ENCODE measurements at places on chromosomes 4 and X. TPM values are rescaled to one million over a fixed set of nuclear protein-coding genes. Genes with fewer than 3 reads are reported as not detected.

- DNase-seq, result no peak
These were observed 3.1 kb downstream of the POLR2B start for GRCh38 chr4:56981795-56982201.

DNA sequence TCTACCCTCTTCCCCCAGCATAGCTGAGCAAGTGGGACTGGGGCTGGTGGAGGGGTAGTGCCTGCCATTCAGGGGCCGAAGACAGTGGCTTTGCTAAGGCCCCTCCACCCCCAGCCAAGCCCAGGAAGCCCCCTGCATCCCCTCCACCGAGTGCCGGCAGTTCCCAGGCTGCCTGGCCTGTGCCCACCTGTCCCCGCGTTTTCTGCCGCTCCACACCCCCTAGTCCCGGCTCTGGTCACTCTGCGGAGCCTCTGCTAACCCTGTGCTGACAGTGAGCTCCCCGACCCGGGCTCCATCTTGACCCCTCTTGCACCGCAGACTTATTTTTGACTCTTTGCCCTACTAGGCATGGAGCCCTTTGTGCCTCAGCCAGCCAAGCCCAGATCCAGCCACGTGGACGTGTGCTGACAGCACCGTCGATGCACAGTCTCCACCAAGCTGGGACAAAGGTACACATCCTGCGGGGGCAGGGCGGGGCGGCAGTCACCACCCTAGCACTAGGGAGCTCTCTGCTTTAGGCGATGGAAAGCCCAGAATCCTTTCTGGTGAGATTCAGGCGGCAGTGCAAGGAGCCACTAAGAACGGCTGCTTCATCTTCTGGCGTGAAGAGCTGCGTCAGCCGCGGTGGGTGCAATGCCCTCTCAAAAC, 96.6 kb downstream of the PHKA2 start:
- DNase-seq, result peak; percentile 27

DNA sequence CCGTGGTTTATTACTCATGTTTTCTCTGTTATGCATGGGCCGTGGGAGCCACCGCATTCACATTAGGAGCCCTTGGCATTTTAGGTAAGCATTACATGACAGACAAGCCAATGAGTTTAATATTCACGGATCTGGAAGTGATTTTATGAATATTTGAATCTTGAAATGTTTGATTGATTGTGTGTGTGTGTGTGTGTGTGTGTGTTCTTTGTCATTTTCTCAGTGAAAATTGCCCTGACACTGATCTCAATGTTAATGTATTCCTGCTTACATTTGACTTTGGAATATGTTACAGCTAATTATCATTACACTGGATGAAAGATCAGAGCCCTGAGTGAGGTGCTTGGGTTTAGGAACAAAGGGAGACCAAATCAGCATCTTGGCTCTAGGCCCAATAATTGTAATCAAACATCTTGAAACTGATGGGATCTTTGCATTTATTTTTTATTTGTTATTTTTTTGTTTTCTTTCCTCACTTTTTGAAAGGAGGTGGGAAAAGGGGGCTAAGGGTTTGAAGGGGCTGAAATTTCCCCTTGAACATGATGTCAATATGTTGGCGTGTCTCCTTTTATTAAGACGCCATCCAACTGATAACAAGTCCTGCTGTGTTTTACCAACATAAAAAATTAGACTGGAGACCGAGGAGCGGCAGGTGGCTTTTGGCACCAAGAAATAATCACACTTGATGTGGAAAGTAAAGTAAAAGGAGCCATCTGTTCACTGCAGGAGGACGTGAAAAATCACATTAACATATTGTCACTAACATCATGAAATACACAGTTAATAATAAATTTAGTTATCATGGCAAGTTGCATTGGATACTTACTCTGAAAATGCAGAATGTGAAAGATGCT, 5.2 kb upstream of the GK2 start:
- DNase-seq, result no peak

GRCh38 chr4:36152735-36153134, 91.6 kb downstream of the ARAP2 start:
- no peak for DNase-seq

GRCh38 chr4:158250321-158250720, 40.0 kb downstream of the TMEM144 start:
- DNase-seq, result no peak

- no peak for DNase-seq
These were observed 171.8 kb downstream of the TLL1 start for GRCh38 chr4:166044871-166045270.

DNA sequence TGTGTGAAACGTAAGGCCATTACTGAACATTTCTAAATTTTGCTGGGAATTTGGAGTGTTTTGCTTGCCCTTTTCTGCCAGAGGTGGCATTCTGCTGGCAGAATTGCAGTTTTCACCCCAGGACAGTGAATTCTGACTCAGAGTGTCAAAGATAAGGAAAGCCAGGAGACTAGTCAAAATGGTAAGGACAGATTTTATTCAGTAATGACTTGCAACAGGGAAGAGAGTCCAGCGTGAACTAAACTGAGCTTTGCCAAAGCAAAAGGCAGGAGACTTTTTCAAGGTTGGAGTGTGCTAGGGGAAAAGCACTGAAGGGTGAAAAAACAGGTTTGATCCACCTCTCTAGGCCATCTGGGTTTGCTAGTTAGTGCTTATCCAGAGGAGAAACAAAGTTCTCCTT, 19.4 kb downstream of the MRFAP1 start:
- no peak for DNase-seq

DNA sequence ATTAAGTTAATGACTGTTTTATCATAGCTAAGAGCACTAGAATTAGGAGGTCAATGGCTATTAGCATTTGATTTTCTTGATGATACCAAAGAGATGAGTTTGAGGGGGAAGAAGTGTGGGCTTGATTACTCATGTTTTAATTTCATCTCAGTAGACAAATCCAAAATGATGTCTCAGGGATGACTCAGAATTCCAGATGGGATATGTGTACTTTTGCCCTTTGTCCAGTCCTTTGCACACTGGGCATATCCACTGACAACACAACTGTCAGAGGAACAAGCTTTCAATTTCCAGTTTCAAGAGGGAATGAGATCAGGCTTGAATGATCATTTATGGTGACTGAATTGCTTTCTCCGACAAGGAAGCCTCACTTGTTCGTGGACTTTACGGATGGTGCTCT, 325.3 kb upstream of the FTHL17 start:
- no peak for DNase-seq

- no peak for DNase-seq
These were observed 18.0 kb downstream of the RBM10 start for GRCh38 chrX:47162927-47163583.

- no peak for DNase-seq
These were observed 103.9 kb downstream of the DCAF12L1 start for GRCh38 chrX:126448681-126449080.

- no peak for DNase-seq
These were observed 310.3 kb upstream of the GNPDA2 start for GRCh38 chr4:45036677-45037076.

DNA sequence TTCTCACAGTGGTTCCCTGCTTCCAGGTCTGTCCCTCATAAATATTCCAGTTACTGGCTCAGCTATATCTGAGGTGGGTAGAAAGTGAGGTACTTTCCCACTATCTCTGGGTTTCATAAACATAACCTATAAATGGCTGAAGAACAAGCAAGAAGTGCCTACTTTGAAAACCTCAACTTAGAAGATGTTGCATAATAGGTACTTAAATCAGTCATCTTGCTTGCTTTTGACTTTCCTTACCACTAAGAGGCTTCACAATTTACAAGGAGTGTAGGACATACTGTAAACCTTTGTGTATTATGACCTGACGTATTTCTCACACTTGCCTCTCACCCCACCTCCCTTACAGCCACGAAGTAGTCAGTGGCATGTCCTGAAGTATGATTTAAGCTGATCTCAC, 145.9 kb downstream of the PCDH19 start:
- DNase-seq, result no peak

- no peak for DNase-seq
These were observed 431.8 kb upstream of the DIPK2B start for GRCh38 chrX:45632506-45632905.

DNA sequence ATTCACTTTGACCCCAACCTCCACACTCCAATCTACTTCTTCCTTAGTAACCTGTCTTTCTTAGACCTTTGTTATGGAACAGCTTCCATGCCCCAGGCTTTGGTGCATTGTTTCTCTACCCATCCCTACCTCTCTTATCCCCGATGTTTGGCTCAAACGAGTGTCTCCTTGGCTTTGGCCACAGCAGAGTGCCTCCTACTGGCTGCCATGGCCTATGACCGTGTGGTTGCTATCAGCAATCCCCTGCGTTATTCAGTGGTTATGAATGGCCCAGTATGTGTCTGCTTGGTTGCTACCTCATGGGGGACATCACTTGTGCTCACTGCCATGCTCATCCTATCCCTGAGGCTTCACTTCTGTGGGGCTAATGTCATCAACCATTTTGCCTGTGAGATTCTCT, 344 bp downstream of the OR13H1 start:
- DNase-seq, result no peak

RRH gene
- total RNA-seq, result not detected

P2RY4 gene
- total RNA-seq, result 0.11 TPM

PROM1 gene
- 0.16 TPM for total RNA-seq

VSIG4 gene
- total RNA-seq, result not detected

TMPRSS11B gene
- total RNA-seq, result not detected

GRIA3 gene
- total RNA-seq, result not detected

SLIT2 gene
- not detected for total RNA-seq

ETDA gene
- not detected for total RNA-seq

Measured in activated CD4-positive, alpha-beta T cell treated with anti-CD3 and anti-CD28 coated beads for 36 hours (primary cell).